ENCODE measurements at places on chromosomes 16 and 17.
A peak's percentile ranks its signal among the peaks of the same experiment; 100 is the strongest.

- peak; percentile 17 for DNase-seq
These were observed 71.8 kb downstream of the PRKCA start for GRCh38 chr17:66373944-66374817.

- DNase-seq: no peak
These were observed 1.2 kb downstream of the STH start for GRCh38 chr17:46000292-46000691.

DNA sequence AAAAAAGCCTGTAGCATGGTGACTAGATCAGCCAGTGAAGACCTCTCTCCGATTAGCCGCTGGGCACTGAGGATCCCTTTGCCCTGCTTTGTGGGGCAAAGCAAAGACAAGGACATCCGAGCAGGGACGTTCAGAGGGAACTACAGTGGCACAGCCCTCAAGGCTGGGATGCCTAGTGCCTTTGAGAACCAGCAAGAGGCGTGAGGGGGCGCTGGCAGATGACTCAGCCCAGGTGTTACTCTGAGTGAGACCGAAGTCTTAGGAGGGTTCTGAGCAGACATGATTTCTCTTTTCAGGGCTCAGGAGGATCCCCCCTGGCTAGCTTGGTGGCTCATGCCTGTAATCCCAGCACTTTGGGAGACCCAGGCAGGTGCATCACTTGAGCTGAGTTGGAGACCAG lies 178.6 kb downstream of the CPPED1 start:
- no peak for DNase-seq

DNA sequence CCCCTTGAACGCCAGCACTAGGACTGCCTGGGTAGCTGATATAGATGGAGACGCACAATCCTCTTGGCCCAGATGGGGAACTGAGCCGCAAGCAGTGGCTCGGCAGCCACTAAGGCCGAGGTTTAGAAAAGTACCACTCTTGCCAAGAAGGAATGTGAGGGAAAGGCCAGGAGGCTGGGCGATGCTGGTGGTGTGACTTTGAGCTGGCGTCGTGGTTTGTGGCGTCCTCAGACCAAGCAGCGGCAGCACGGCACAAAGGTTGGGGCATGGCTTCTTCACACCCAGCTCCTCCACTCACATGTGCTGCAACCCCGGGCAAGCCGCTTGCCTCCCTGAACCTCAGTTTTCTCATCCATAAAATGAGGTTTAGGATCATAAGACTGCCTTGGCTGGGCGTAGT lies 15.6 kb downstream of the DCAKD start:
- no peak for DNase-seq

DNA sequence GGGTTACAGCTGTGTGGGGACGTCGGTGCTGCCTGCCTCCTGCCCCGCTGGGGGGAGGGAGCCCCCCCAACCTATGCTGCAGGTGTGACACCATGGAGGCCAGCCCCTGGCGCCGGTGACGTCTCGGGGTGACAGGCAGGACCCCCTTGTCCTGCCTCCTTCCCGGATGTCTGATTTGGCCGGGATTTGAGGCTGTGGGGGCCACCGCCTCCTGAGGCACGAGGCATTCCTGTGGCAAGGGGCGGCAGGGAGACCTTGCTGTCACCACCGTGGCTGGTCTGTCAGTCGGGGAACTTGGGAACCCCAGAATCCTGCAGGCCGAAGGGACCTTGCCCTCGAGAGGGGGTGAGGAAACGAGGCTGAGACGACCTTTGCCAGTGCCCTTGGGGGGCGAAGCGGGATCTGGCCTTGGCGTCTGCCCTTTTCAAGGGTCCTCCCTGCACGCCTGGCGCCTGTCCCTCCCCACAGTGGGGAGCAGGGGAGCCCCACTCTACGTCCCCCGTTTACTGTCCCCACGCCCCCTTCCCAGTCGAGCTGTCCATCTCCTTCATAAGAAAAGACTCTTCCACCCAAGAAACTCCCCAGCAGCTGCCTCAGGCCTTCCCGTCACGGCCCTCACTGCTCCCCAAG lies 74.4 kb downstream of the METRNL start:
- no peak for DNase-seq

DNA sequence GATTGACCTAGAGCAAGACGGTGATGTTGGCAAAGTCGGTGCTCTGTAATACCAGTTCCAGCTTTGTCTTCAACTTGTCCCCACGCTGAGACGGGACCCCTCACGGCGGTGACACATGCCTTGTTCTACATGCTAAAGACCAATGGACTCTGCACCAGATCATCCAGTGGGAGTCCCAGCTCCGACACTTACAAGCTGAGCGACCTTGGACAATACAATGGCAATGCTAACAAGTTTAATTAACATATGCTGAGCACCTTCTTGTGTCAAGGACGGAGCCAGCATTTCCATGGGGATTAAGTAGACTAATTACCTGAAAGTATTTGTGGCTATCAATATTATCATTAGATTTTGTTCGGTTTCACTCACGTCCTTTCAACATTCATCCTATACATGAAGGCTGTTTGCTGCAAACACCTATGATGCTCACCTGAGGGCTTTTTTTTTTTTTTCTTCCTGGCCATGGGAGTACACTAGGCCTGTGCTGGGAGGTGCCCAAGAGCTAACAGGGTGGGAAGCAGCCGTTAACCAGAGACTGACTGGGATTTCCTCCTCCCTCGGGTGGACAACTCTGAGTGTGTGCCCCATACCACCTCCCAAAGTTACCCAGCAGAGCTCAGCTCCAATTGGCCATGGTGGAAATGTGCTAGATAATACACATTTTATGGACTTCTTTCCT lies 308.6 kb upstream of the ZFHX3 start:
- no peak for DNase-seq

DNA sequence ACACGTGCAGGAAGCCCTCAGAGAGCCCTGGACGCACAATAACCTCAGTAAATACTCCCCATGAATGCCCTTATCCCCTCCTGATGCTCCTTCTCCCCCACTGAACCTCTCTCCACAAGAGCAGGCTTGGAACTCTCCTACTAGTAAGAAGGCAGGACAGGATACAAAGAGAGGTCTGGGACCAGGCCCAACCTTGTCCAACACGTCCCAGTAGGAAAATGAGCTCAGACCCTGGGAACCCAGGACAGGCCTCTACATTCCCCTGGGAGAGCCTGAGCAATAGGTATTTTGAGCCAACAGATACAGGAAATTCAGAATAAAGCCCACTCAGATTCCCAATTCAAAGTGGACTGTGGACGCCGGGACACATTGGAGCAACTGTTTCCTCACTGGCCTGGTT lies 19.2 kb downstream of the ZNF423 start:
- DNase-seq: no peak

GRCh38 chr17:1002412-1002753 lies 5.5 kb downstream of the TIMM22 start:
- DNase-seq: peak; percentile 43

GRCh38 chr17:14067347-14067746 lies 2.0 kb upstream of the COX10 start:
- DNase-seq: no peak

- DNase-seq: no peak
These were observed 32.1 kb downstream of the WSB1 start for GRCh38 chr17:27326051-27326450.

DNA sequence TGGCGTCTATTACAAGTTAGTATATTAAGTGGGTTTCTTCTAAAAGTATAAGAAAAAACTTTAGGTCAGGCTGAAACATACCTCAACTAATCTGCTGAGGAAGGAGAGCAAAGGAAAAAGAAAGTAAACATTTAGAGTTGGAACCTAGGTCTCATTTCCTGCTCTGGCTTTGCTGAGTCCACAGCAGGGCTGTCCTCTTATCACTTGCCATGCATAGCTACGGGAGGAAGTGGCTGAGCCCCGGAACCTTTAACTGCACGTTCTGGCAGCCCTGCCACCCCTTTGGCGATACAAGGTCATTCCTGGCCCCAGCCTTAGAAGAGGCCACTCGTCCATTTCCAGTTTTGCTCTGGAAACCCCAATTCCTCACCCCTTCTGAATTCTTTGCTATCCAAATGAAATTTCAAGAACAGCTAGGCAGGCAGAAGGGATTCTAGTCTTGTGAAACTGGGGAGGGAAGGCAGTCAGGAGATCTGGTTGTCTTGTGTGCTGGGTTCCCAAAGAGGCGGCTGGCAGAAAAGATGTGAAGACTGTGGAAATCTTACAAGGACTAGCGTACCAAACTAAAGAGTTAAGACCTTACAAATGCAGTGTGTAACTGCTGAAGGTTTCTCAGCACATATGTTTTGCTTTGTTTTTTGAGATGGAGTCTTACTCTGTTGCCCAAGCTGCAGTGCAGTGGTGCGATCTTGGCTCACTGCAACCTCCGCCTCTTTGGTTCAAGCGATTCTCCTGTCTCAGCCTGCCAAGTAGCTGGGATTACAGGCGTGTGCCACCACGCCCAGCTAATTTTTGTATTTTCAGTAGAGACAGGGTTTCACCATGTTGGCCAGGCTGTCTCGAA lies 19.1 kb downstream of the WIPI1 start:
- peak; percentile 55 for DNase-seq

GRCh38 chr16:80283466-80284392 lies 257.1 kb upstream of the DYNLRB2 start:
- no peak for DNase-seq

- no peak for DNase-seq
These were observed 24.3 kb downstream of the SUPT6H start for GRCh38 chr17:28686296-28686695.

GRCh38 chr16:5062051-5062450 lies 3.7 kb downstream of the C16orf89 start:
- no peak for DNase-seq

DNA sequence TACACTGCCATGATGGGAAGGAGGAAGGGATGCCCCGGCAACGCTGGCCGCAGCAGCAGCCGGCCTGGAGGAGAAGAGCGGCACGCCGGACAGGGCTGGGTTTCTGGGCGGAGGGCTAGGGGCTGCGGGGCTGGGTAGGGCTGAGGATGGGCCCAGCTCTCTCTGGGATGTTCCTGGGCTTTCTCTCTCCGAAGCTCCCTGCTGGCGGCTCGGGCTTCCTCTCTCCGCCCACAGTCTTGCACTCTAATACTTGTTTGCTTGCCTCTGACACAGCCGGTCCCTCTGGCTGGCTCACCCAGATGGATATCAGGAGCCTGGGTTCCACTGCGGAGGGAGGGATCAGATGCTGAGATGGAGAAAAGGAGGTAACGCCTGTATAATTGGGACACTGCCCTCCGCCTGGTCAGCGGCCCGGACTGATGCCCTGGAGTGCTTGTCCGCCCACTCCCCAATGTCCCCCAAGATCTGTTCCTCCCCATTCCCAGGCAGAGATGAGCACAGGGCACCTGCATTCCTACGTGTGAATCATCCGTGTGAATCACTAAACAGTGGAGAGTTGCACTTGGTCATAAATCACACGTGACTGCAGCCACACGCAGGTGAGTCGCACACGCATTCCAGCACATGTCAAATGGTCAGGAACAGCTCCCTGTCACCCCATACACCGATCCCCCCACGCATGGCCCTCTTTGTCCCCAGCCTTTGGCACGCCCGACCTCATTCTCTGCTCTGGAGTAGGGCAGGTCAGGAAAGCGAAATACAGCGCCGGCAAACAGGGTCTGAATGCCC lies at the start of gene ALOXE3:
ALOXE3 (minus strand) TSS at position 535 of the 789 bp plus-strand sequence; CDS start at position 11, 524 bp downstream.
- DNase-seq: peak; percentile 67

- peak; percentile 31 for DNase-seq
These were observed 16.9 kb upstream of the CYTH1 start for GRCh38 chr17:78798695-78799559.

DNA sequence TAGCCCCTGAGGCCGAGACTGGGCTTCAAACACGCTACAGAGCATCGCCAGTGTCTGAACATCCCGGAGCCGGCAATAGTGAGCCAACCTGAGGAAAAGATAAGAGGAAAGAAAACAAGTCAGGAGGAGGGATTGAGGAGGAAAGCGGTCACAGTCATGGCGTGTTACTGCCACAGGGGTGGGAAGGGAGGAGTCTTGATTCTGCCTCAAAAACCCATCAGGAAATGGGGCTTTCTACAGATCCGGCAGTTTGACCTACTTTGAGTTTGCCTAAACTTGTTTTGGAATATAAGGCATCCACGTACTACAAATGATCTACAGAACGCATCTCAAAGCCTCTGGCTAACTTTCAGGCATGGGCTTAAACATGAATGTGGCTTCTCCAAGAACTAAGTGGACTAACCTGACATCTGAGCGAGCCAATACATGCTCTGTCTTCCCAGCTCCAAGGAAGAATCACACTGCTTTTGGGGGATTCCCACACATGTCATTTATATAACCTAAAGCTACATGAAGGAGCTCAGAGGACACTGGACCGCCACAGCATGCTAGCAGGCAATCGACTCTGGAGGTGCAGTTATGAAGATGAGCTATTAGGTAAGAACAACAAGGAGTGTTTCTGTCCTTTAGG lies 96.6 kb downstream of the WDR59 start:
- DNase-seq: no peak

GRCh38 chr16:3112058-3112880 lies at the start of gene ZNF205:
Gene ZNF205 (plus strand): TSS chr16:3112586. CDS start chr16:3113431, 845 bp downstream.
- peak; percentile 68 for DNase-seq

- no peak for DNase-seq
These were observed 28.7 kb downstream of the CDK5RAP3 start for GRCh38 chr17:47999582-47999981.

Measured in iris pigment epithelial cell (primary cell).